NCI-H1930 (cell line): ENCODE measurements at places on chromosomes 6 and 20.

DNA sequence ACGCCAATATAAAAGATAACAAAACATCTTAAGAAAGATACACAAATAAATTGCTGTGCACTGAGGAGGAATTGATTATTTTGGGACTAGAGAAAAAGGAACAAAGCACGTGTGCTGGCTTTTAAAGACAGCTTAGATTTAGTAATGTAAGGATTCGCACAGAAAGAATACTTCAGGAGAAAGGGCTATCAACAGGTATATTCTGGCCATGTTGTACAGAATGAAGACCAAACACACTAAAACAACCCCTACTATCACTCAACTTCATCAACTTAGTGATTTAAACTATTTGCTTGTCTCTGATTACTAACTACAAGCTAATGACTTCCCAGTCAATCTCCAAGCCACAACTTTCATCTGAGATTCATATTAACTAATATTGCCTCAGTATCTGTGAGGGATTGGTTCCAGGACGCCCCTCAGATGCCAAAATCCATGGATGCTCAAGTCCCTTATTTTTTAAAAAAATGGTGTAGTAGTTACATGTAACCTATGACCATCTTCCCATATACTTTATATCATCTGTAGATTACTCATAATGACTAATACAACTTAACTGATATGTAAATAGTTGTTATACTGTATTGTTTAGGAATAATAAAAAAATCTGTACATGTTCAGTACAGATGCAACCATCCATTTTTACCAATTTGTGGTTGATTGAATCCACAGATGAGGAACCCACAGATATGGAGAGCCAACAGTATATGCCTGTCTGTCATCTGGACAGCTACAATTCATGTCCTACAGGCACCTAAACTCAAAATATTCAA lies 4.5 kb downstream of the DEK start:
- no peak for DNase-seq

DNA sequence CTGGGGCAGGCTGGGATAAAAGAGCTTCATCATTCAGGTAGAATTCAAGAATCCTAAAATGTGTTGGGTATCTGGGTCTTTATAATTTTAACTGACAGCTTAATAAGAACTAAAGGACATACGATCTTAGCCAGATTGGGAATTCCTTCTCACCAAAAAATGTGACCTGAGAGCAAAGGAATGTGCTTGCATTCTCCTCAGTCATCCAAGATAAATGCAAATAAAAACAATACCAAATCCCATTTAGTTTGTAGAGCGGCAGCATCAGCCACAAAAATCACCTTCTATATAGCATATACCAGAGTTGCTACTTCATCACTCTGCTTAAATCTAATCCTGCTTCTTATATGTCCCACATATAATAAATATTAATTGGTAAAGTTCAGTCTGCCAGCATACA lies 16.9 kb downstream of the USP49 start:
- DNase-seq, result no peak

GRCh38 chr6:116011520-116011919 lies 49.2 kb downstream of the FRK start:
- no peak for DNase-seq

GRCh38 chr6:96812077-96812703 lies 25.1 kb downstream of the GPR63 start:
- no peak for DNase-seq

DNA sequence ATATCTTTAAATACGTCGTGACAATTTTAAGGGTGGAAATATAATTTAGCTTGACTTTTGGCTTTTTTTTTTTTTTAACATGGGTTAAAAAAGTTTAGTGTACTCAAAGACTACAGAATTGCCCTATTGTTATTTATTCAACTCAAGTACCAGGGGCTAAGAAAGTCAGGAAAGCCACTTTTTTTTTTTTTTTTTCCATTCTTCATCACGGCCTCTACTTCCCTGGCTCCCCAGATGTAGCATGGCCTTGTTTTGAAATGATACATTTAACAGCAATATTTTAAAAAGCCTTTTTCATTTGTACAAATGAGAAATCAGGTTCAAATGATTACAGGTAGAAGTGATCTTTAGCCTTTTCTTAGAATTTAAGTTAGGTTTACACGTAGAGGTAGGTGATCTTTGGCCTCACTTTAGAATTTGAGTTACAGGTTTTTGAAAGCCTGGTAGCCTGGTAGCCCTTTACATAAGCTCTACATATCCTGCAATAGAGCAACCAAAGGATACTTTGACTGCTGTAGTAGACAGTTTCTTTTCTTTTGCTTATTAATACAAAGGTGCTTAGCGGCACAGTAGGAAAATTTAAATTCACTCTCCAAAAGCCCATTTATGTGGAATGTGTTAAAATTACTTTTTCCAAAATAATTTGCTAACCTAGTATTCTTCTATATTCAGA lies 160.5 kb upstream of the MMS22L start:
- DNase-seq, result no peak

DNA sequence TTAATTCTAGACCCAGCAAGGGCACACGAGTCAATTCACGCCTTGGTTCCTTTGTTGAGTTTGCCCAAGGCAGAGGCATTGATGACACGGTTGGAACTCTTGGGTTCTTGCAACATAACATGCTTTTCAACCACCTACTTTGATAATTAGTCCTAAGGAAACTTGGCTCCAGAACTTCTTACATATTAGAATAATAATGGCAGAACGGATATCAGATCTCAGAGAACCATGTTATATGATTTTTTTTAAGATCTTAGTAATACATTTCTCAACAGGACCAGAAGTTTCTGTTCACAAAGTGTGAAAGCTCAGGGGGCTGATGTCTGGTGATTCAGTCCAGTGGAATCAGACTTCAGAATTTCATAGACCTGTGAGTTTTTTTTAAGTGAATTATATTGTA lies 19.2 kb downstream of the SPTLC3 start:
- DNase-seq, result no peak

DNA sequence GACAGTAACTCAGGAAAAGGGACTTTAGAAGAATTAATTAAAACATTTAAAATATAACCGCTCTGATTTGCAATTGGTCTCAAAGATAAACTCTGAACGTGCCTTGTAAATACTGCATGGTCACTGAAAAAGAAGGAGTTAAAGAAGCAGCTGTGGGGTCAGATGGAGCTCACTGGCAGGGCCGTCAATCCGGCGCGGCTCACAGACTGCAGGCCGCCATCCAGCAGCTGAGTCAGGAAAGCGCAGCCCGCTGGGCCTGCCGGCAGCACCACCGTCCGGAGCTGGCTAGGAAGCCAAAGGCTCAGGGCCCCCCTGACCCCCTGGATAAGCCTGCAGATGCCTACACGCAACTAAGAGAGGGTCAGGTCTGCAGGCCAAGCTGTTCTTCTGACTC lies 54.2 kb upstream of the FRMD1 start:
- no peak for DNase-seq

DNA sequence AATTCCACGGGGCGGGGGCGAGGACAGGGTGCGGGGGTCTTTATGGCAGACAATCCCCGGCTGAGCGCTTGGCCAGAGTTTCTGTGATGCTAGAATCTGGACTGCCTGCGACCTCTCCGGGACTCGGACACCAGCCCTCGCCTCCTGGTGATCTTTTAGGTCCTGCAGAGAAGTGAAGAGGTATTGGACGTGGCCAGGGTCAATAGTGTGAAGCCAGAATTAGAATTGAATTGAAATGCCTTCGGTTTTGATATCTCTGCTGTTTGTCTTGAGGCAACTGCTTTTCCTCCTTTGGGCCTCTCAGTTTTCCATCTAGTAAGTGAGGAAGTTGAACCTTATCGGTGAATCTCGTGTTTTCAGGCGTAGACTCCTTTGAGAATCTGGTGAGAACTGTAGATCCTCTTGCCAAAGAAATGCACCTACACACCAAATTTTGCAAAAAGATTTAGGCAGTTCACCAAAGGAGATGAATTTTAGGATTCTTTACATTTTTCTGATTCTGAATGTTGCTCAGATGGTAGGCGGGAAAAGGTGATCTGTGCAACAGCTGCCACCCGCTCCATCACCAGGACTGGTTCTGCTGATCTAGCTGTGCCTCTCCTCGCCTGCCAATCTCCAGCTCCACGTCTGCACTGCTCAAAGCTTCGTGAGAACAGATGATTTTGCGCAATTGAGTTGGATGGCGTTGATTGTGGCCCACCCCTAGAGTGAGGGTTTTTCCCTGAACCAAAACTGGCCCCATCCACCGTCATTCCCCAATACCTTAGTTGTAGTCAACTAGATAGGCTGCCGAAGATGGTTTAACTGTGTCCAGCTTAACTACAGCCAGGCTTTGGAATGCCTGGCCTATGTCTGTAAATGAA lies 837 bp upstream of the OSER1 start:
- no peak for DNase-seq

DNA sequence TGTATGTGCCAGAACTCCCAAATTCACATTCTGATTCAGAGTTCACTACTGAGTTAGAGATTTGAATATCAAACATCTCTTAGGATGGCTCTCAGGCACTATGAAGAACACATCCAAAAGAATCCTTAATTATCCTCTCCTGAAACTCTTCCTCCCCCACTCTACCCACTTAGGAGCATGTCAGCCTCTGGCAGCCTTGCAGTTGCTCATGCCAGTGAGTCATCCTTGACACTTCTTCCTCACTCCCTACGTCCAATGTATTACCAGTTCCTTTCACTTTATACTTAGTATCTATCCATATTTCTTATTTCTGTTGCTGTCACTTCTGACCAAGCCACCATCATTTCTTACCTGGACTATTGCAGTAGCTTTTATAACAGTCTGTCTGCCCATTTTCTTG lies 192.0 kb upstream of the IMPG1 start:
- no peak for DNase-seq

GRCh38 chr6:42227173-42227850 lies 9.7 kb upstream of the MRPS10 start:
- DNase-seq, result no peak

GRCh38 chr6:135067911-135068310 lies 13.3 kb upstream of the HBS1L start:
- DNase-seq, result no peak

DNA sequence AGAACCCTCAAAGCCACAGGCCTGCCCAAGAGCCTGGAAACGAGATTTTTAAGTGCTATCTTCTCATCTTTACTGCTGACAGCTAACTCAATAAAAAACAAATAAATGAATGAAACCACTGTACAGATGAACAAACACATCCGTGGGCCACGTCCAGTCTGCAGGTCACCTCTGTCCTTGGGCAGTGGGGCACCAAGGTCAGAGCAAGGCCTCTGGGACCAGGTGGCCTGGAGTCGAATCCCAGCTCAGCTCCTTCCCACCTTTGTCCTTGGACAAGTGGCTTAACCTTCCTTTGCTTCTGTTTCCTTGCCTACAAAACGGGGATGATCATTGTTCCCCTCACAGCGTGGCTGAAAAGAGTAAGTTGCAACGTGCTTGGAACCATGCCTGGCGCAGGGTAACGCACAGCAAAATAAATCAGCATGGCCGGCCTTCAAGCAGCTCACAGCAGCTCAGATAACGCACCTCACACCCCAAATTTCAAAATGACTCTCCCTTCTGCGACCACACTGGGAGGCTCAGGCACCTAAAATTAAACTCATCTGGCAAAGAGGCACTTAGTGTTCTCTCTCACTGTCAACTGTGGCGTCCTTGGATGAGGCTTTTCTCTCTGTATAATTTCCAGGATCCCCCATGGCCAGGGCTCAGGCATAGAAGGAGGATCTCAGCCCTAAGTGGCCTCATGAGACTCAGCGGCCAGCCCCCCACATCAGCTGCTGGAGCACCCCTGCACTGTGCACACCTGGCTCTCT lies 35.7 kb downstream of the RRBP1 start:
- DNase-seq, result no peak

DNA sequence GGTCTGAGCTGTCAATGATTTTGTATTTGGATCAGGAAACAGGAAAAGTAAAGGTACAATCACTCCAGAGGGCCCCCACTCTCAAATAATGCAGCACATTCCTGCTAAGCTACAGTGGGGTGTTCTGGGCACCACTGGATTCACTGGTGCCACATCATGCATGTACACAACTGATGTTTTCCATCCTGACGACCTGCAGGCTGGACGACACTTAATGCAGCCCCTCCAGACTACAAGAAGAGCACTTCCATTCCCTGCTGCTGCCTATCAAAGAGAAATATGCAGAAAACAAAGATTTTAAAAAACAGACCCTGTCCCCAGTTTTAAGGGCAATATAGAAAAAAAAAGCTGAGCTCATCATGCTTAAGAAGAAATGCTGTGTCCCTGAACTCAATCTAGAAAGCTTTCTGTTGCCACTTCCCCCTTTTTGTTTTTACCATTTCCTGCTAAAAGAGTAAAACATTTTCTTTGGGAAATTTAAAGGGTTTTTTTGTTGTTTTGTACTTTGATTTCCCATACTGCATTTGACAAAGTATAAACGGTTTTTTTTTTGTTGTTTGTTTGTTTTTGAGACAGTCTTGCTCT lies 35.5 kb downstream of the ABHD12 start:
- DNase-seq, result no peak

DNA sequence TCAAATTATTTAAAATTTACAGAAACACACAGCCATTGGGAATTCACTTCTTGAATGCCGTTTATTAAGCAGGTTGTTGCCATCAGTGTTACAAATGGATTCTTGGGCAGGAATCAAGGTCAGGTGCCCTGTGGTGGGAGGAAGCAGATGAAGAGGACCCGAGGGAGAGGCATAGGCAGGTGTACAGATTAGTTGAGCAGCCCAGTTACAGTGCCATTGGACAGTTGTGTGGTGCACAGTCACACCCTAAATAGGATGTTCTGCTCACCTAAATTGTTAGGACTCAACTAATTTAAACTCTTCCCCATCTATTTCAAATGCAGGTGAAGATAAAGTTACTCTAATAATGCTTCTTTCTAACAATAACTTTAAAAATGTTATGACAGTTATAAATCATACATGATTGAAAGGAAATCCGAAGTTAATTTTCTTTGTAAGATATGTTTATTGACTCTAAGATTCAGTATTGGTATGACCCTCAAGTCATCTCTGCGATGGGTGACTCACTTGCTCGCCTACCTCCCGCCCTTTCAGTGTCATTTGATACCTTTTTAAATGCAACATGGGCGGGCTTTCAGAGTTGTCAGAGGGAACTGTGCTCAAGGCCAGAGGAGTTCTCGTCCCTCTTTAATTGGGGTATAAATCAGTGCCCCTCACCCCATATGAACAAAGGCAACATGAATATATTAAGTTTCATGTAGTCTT lies 35.1 kb downstream of the DSE start:
- DNase-seq, result no peak
